GM12891 (cell line): ENCODE measurements at places on chromosomes 11 and 22.

- DNase-seq, result no peak
Observed at GRCh38 chr11:16611401-16611921, 127.0 kb upstream of the C11orf58 start.

DNA sequence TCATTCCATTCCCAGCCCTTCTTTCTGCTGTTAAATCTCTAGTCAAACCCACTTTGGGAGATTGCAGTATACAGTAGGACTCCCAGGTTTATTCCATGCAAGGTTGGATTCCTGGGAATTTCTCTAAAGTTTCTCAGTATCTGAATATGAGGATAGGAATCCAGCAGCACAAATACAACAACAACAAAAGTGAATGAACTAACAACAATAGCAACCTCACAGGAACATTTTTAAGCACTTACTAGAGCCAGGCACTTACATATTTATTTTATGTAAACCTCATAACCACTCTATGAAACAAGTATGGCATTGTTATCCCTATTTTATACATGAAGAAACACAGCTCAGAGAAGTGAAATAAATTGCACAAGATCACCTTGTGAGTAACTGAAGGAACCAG is 1.9 kb downstream of the MMP7 start:
- DNase-seq, result no peak

DNA sequence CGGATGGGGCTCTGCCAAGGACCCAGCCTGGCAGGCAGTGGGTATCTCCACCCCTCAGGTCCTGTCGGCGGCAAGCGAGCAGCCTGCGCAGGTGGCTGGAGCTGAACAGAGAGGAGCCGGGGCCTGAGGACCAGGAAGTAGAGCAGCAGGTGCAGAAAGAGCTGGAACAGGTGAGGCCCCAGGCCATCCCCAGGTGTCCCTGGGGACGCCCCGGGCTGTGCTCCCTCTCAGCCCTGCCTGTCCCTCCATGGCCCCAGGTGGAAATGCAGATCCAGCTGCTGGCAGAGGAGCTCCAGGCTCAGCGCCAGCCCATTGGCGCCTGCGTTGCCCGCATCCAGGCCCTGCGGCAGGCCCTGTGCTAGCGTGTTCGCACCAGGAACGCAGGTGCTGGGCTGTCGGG is 44.0 kb downstream of the PISD start:
- DNase-seq, result no peak

DNA sequence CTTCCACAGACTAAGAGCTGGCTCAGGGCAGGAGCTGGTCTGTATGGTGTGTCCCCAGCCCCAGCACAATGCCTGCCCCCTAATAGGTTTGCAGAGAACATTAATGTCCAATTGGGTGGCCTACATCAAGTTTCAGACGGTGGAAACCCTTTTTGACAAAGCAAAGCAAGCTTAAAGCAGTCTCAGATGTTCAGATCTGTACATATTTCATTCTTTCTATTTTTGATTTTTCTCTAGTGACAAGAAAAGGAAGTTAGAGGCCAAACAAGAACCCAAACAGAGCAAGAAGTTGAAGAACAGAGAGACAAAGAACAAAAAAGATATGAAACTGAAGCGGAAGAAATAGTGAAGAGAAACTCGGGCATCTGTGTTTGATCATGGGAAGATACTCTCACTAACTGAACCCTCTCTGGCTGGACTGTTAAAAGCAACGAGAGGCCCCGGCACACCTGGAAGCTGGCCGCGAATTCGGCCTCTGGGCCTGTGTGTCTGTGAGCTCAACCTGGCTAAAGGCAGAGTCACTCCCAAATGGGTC is 40.5 kb downstream of the NAT10 start:
- DNase-seq, result no peak
